ENCODE measurements at places on chromosomes 4 and X.

DNA sequence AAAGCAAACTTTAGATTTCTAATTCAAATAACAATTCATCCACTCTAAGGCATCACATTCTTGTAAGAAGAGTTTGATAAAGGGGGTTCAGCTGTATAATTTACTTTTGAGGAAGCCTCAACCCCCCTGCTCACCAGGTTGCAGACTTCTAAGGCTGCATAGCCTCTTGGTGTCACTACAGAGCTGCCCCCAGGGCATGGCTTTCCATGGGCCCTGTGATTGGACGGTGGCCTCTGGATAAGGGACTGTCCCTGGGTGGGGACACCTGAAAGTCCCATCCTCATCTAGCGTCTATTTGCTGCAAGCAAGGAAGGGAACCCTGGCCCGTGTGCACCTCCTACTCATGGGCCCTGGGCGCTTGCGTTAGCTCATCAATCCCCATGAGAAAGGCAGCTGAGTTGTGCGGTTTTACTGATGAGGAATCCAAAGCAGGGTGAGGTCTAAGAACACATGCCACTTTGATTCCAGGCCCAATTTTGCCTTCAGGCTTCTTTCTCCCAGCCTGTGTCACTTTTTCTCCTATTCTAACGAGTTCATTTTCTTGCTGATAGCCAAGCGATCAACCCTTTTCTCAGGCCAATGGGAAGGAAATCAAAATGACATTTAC, 51.8 kb downstream of the SCML1 start:
- no peak for DNase-seq

DNA sequence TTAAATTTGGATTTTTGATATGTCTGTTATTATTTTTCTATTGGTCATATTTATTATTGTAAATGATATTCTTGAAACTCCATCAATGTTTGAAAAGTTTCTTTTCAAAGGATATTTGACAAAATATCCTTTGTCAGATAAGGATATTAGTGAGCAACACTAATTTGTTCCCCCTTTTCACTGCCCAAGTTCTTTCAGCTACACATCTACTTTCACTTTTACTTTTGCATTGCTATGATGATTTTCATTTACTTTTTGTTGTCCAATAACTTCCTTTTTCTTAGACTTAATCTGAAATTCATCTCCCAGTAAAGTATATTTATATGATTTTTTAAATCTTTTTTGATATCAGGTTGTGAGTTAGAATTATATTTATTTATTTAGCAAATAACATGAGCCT, 542.3 kb upstream of the ADGRL3 start:
- DNase-seq: no peak

DNA sequence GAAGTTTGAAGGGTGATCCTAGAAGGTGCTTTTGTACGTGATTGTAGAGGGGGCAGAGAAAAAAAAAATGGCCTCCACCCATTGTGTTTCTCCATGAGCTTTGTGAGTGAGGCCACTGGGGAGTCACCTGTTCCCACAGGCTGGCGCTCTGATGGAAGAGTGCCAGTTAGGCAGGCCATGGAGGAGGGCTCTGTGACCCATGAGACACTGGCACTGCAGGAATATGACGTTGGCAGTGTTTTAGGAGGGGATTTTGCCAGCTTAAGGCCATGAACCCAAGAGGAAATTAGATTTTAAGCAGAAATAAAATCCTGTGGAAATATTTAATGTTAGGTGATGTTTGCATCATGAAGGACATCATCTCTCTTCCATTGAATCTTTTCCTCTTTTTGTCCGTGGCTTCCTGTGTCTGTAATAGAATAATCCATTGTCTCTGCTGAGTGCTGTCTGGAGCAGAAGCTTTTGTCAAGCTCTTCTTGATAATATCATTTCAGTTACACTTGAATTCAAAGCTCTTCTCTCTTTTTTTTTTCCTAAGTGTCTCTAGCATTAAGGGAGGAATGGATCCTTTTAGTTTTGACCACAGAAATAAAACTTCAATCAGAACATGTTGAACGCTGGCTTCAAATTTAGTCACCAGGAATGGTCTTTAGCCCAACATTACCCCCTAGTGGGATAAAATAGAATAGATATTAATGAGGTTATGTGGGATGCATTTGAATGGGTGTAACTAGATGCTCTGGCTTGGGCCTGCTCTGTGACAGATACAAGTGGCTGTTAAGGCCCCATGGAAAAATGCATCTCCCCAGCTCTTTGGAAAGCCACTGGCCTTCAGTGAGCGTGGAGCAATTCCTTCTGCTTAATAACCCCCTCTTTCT, 41.0 kb upstream of the UCP1 start:
- DNase-seq: no peak

DNA sequence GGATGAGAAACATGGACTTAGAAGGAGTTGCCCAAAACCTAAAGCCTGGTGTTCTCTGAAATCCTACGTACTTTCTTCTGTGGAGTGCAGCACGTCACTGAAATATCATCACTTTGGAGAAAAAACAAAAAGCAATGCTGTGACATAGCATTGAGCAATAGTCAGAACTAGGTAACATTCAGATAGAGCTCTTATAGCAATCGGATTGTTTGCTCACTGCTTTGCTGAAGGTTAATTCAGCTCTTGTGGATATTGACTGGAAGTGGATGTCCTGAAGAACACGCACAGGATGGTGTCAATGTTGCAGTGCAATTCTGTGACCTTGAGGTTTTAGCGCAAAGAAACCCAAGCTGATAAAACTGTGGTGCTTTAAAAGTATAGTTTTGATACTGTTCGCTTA, 114.2 kb upstream of the GRXCR1 start:
- DNase-seq: no peak

GRCh38 chr4:1746265-1746691, 25.0 kb downstream of the TACC3 start:
- DNase-seq: no peak

DNA sequence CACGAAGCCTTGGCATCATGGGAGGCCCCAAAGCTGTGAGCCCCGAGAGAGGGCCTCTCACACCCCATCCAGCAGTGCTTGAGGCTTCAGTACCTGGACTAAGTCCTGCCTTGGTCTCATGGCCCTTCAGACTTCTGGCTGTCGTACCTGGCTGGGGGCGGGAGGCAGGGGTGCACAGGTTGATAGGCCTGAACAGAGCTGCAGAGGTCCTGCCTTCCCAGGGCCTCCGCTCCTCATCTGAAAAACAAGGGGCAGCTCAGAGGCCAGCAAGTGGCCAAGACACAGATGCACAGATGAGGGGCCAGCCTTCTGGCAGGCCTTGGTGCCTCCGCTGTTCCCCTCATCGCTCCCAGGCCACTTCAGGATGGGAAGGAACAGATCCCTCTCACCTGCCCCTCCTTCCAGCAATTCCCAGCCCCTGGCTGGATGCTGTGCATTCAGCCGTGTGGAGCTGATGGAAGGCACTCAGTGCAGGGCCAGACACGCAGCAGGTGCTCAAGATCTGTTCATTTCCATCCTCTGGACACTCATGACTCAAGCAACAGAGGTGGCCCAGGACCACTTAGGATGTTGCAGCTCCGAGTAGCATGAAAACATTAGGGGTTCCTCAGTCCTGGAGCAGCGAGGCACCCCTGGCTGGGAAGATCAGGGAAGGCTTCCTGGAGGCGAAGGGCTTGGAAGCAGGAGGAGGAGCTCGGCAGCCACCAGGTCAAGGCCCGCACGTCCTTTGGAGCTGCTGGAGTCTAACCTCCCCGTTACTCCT, 1.4 kb downstream of the ZNF185 start:
- no peak for DNase-seq

DNA sequence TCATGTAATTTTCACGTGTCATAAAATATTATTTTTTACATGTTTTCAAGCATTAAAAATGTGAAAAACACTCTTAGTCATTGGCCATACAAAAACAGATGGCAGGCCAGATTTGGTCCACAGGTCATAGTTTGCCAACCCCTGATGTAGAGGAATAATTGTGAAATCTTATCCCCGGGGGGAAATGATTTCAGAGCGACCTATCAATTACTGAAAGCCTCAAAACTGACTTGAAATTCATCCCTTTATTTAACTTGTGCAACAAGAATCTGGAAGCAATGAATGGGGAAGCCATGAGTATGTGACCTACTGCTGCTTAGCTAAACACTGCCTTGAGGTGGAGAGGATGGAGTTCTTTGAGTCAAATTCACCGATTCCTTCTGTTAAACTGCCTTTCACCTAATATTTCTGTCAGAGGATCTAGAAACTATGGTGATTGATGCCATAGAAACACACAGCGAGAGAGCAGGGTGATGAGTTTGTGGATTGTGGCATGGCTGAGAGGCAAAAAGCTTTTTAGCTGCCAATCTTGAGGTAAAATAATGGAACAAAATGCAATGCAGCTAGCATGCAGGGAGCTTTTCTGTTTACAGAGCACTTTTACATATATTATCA, 30.3 kb upstream of the BRS3 start:
- no peak for DNase-seq

- no peak for DNase-seq
These were observed at the start of gene SOX3 for GRCh38 chrX:140504371-140505324. Gene SOX3 (minus strand): TSS chrX:140505069. CDS start chrX:140505060, 9 bp downstream.

DNA sequence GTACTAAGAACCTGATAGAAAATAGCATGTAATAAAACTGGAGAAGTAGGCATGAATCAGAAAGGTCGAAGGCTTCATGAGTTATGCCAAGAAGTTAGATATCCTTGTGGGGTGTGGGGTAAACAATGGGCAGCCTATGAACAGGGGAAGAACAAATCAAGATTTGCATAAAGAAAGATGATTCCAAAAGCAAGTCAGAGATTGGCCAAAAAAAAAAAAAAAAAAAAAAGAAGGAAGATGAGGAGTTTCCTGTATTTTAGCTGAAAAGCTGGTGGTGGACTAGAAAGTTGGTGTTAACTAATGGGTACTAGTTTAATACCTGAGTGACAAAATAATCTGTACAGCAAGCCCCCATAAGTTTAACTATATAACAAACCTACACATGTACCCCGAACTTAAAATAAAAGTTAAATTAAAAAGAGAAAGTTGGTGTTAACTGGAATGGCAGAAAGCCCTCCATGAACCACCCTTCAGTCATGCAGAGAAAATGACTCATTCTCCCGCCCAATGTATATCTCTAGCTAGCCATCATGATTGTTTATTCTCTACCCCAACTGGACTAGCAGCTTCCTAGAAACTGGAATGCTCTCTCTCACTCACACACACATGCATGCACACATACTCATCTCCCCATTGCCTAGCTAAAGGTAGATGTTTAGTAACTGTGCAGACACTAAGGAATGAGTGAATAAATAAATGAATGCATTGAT, 41.7 kb downstream of the ATP11C start:
- DNase-seq: no peak

- no peak for DNase-seq
These were observed 84.3 kb downstream of the REPS2 start for GRCh38 chrX:17030580-17031270.

- DNase-seq: no peak
These were observed 26.4 kb downstream of the JADE3 start for GRCh38 chrX:46938589-46938988.

DNA sequence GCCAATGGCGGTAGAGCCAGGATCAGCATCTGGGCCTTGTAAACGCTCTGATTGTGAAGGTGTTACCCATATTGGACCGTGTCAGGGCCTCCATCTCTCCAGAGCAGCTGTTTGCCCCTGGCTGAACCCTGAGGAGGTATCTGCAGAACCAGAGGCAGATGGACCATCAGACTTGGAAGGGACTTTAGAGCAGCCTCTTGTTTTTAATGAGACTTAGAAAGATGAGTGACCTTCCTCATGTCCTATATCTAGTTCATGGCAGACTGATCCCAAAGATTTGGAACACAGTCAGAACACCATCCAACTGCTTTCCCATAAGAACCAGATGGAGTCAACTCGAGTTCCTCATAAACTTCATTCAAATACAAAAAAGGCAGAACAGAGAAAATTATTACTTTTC, 135.1 kb upstream of the MSX1 start:
- no peak for DNase-seq

DNA sequence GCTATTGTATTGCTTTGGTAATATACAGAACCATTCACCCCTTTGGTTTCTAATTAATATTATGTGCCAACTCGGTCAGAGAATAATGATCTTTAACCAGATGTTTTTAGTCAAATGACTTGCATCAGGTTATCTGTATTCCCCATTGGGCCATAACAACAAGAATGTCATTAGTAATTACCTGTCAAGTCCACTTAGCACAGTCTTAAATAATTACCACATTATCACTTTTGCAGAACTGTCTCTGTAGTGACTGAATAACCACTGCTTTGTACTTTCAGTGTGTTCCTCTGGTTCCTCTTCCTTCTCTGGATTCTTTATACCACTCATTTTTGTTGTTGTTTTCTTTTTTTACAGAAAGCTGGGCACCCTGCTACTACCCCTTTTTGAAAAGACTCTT, 257.7 kb upstream of the SPOCK3 start:
- no peak for DNase-seq

GRCh38 chrX:94743478-94743877, 1069.5 kb downstream of the FAM133A start:
- DNase-seq: no peak

DNA sequence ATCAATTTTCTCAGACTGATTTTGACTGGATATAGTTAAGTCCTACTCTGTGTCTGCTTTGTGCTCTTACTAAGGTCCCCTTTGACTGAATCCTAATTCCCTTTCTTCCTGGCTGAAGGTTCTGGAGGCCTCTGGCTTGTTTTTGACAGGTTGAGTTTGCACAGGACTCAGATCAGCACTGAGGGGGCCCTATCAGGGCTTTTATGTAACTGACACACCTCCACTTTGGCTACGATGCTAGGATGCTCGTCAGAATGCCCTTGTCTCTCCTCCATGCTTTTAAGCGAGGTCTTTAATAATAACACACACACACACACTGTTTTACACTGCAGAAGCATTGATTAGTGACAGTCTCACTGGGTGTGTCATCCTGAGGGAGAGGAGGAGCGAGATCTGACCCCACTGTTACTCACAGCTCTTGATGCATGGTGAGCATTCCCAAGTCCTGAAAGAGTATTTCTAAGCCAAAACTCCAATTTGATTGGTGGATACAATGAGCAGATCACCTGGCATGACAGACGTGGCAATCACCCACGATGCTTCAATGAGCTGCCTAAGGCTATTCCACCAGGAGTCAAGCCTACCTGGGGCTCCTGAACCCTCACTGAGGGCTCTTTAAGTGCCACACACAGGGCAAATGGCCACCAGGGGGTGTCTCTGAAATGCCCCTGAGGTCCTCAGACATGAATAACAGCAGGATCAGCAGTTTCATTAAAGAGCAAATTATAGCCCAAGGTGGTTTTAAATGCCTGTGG, 130.4 kb upstream of the CPEB2 start:
- no peak for DNase-seq

- DNase-seq: no peak
These were observed 771 bp upstream of the RBPJ start for GRCh38 chr4:26319949-26320537.

GRCh38 chr4:169272265-169272886, 1.6 kb upstream of the SH3RF1 start:
- DNase-seq: no peak

DNA sequence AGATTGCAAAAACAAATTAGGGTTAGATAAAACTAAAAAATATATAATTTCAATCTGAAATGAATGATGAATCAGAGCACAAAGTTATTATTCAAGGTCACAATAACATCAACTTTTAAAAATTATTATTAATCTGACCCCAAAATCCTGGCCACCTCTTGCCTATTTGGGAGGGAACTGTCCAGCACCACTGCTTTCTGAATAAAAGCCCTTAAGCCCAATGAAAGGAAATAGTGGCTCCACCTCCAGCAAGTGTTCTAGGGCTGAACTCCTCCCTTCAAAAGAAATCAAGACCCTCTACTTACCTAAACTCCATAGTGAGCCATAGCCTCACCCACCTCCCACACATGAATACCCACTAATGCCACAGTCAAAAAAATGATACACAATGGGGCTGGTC, 208.2 kb downstream of the PARM1 start:
- DNase-seq: no peak
